ENCODE measurements at places on chromosomes 1 and 21.

- no peak for DNase-seq
These were observed 139.2 kb downstream of the PTPRC start for GRCh38 chr1:198778049-198778448.

GRCh38 chr21:15210235-15210678, 145.5 kb upstream of the NRIP1 start:
- DNase-seq, result no peak

DNA sequence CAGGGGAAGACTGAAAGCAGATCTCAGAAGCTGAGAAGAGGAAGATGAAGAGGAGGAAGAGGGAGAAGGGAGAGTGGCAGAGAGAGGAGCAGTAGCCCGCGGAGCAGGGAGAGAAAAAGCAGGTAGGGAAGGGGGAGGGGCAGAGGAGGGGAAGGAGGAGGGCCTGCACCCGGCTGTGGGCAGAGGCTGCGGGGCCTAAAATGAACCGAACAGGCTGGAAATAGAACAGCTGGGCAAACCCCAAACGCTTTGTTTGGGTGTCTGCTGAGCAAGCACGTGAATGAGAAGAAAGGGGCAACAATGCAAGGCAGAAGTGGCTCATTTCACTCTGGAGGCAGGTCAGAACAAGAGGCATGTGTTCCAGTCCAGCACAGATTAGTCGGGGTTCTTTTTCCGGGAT, 33.5 kb downstream of the KCNC4 start:
- no peak for DNase-seq

DNA sequence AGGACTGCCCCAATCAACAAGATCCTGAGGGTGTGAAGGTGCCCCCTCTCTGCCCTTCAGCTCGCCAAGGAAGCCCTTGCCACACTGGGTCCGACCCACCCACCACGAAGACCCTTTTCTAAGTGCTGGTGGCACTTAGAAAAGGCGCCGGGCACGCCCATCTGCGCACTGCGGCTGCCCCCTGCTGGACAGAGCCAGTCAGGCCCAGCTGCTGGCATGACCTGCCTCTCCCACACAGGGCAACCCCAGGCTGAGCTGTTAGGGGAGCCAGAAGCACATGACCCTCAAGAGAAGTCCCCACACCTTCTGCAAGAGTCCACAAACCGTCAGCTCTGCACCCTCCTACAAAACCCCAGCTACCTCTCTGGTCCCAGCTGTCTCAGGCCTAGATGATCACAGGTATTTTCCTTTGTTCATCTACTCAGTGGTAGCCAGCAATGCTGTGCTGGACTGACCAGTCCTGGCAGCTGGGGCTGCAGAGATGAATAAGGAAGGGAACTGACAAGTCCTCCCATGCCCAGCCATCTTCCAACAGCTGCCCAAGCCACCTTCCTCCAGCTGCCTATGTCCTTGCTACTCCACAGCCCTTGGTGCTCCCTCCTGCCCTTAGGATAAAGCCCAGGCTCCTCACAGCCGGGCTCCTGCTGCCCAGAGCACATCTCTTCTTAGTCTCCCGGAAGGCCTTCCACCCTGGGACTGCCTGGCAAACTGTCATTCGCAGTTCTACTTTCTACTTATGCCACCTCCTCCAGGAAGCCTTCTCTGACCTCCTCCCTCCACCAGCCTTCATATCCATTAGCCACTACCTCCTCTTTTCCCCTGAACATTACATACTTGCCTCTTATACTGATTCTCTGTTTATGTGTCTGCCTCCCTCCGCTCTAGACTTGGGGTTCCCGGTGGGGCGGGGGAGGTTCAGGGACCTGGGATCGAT, 39.8 kb upstream of the ZC3H12A start:
- peak; percentile 67 for DNase-seq

DNA sequence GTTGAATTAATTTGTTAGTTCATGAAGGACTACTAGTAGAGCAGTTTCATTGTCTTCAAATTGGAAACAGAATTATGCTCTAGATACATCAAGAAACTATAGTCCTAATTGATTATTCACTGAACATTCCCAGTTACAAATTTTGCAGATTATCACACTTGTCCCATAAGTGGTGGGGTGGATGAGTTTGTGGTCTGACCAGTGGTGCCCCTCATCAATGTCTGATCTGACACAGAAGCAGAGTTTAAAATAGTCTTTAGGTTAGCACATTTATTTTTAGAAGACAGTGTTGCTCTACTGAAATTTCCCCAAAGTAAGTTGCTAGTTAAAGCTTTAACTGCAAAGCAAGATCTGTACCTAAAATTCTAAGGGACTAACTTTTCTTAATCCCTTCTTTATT, 42.9 kb downstream of the INKA2 start:
- DNase-seq, result no peak

DNA sequence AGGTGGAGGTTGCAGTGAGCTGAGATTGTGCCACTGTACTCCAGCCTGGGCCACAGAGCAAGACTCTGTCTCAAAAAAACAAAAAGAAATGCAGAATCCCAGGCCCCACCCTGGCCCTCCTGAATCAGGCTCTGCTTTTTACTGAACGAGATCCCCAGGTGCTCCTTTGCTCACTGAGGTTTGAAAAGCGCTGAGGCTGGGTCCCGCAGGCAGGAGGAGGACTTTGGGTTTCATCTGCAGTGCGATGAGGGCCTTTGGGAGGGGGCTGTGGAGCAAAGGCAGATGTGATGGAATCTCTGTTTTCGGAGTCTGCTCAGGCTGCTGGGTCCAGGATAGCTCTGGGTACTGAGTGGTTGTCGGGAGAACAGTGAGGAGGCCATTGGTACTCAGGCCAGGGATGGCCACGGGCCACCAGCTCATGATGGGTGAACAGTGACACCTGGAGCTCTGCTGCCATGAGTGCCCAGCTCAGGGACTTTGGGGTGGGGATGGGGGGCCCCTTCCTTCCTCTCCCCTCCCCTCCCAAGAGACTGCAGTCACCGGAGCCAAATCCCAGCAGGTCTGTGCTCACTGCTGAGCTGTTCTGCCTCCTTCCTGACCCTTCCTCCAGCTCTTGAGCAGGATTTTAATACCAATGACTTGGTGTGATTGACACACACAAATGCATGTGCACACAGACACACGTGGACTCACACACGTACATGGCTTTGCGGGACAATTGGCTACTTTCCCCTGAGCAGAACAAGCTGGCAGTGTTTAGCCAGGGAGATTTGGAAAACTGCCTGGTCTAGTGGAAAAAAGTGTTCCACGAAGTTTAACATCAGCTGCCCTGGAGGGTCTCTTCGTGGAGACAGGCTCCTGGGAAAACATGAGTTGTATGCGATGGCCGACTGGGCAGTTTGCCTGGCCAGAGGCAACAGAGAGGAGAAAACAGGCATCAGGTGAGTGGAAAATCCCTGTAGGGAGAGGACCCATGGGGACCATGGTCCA, 3.6 kb upstream of the DHRS3 start:
- no peak for DNase-seq

DNA sequence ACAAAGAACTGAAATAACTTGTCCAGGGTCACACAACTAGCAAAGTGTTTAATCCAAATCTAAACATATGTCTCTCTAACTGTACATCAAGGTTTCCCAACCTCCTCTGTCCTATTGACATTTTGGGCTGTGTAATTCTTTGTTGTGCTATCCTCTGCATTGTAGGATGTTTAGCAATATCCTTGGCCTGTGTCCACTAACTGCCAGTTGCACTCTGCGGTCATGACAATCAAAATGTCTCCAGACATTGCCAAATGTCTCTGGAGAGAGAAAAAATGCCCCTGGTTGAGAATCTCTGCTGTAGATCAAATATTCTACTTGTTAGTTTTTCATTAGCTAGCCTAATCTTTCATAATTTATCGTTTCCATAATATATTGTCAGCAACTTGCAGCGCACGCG, 353.4 kb upstream of the NEGR1 start:
- DNase-seq, result no peak

DNA sequence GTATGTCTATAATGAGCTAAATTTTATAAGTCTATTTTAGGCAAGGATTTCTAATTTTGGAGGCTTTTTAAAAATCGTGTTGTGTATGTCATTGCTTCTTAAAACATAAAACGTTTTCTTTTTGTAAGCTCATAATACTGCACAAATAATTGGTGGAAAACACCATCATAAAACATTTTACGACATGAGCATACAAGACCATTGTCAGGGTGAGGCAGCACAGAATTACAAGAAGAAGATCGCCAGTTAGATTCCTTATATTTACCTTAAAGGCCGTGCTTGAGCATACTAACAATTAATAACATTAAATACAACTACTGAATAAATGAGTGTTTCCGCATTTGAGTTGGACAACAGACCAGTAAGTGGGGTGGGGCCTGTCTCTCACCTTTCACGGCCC, 19.1 kb upstream of the LMX1A start:
- no peak for DNase-seq

DNA sequence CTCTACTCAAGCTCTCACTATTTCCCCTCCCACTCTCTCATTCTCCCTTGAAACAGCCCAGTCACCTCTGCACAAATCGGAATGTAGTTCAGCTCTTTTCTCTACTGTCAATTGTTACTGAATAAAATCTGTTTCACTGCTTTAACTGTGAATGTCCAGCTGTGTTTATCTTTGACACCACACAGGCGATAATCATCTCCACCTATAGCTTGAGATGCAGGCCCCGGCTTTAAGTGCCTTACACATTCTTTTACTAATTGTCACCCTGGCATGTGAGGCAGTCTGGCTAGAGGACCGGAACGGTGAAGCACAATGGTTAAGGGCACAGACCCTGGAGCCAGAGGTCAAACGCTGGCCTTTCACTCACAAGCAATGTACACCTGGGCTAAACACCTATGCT, 122.8 kb upstream of the C8B start:
- DNase-seq, result no peak

DNA sequence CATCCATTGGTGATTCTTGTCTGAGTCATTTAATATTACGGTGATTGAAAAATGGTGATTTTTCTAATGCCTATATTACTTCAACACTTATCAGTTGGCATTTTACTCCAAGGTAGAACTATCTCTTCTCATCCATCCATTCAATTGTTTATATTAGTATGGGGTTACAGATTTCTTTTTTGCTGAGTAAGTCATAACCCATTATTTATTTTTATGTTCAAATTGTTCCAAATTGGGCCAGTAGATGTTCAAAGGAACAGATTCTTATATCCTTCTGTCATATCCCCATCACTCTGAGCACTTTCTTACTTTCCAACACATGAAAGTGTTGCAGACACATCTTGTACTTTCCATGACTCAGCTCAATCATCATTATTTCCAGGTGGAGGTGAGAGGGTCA, 466.8 kb upstream of the CAMK1G start:
- no peak for DNase-seq

DNA sequence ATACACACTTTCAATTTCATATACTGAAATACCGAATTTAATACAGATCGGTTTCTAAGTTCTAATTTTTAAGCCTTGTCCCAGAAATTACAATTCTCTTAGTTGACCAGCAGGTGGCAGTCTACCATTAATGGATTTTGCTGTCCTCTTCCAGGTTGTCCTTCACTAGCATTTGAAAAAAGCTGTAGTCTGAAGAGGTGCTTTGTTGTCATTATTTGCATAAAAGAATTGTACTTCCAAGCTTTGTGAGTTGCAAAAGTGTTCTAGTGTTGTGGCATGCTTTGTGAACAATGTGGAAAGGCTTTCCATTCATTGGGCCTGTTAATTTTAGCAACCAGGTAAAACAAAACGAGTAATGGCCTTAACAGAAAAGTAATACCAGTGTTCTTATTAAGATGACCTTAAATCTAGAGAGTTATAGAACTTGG, 193.6 kb downstream of the RPS6KC1 start:
- DNase-seq, result no peak

GRCh38 chr1:228208831-228209551, 1.1 kb downstream of the OBSCN start:
- no peak for DNase-seq

- DNase-seq, result no peak
These were observed 12.3 kb upstream of the OR10J5 start for GRCh38 chr1:159548126-159548525.

- DNase-seq, result no peak
These were observed 1.1 kb downstream of the PLXNA2 start for GRCh38 chr1:208242941-208243526.

Data from stimulated activated CD4-positive, alpha-beta T cell treated with anti-CD3 and anti-CD28 coated beads, Interleukin-15, amount 100 ng/mL, for 1 hour (primary cell).